ENCODE measurements at places on chromosomes 6 and 20.

DNA sequence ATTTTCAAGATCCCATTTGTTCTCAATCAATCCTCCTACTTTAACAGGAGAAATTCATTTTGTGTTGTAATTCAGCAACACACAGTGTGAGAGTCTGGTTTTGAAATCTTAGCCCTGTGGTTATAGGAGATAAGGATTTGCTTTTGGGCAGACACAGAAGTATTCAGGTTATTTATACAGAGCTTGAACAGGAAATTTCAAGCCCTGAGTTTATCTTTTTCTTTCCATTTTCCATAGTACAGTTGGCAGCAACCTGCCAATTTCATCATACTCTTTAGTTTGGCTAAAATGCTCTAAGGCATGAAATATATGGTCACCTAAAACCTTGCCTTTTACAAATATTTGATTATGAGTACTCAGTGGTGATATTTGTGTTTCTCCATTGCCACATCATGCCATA, 41.4 kb downstream of the PKIB start:
- no peak for DNase-seq

- DNase-seq = no peak
Measured at GRCh38 chr6:837380-837779, 144.4 kb upstream of the EXOC2 start.

DNA sequence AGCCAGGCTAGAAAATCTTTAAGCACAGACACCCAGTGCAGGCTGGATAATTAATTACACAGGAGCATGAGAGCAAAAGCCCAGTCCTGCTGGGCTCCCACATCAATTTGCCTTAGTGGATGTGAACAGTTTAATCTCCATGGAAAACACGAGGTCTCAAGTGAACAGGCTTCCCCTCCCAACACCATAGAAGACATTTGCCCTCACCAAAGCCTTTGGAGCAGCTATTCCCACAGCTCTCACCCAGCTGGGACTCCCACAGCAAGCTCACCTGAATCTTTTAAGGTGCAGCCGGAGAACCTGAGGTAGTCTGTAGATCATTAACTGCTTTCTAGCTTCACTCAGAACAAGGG, 12.0 kb downstream of the TOMM6 start:
- DNase-seq = no peak

DNA sequence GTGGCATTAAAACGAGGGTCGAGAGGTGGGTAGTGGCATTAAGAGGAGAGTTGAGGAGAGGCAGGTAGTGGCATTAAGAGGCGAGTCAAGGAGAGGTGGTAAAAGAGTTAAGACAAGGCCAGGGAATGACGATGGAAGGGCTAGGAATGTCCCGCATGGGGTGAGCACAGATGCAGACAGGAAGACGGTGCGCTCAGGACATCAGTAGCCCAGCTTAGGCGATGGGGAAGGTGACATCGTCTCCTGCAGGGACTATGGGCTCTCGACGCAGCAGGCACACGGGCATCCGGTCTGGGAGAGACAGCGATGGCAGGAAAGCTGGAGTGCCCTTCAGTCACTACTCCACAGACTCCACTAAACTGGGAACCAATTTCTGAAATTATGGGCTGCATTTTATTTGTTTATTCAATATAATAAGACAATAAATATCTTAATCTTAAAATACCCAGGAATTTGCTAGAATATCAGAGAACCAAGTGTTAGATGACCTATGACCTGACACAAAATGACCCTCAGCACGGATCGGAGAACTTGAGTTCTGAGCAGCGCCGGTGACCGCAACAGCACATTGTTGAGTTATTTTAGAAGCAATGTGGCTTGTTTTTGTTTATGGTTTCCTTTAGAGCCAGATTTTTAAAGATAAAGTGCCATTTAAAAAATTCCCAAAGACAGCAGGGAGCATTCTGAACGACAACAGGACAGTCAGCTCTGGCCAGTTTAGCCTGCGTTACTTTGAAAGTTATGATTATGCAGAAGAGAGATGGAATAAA, 177.7 kb downstream of the SMOC2 start:
- no peak for DNase-seq

- DNase-seq = no peak
Measured at GRCh38 chr6:162998777-162999176, 271.0 kb downstream of the PACRG start.

- no peak for DNase-seq
Measured at GRCh38 chr6:73043446-73043845, 181.8 kb downstream of the KHDC1L start.

DNA sequence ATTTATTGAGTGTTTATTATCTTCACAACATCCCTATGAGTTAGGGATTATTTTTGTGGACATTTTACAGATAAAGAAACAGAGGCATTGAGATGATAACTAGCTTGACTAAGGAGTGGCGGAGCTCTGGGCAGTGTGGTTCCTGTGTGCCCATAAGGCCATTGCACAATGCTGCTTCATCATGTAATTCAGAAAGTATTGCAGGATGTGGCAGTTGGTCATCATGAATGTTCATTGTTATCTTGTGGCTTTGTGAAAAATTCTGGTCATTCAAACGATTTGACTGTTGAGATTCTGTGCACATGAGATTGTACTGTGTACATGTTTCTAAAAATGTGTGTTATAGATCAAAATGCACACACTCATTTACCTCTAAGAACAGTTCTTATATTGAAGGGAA, 150.8 kb downstream of the ESR1 start:
- DNase-seq = no peak

DNA sequence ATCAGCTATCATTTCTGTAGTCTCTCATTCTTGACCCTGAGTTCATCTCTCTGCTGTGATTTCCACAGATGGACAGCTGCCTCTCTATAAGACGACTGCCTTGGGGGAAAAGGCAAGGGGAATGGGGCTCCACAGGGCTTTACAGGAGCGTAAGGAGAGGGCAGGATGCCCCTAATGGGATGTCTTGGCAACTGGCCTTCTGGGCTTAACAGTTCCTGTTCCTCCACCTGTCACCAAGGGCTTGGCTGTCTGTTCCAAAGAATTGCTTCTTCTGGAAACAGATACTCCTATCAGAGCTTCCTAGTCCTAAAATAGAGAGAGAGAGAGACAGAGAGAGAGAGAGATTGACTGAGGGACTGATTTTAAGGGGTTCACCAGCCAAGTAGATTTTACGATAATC, 181.9 kb downstream of the TMEM200A start:
- DNase-seq = no peak

GRCh38 chr6:157050537-157051265, 272.6 kb downstream of the TMEM242 start:
- DNase-seq = no peak

DNA sequence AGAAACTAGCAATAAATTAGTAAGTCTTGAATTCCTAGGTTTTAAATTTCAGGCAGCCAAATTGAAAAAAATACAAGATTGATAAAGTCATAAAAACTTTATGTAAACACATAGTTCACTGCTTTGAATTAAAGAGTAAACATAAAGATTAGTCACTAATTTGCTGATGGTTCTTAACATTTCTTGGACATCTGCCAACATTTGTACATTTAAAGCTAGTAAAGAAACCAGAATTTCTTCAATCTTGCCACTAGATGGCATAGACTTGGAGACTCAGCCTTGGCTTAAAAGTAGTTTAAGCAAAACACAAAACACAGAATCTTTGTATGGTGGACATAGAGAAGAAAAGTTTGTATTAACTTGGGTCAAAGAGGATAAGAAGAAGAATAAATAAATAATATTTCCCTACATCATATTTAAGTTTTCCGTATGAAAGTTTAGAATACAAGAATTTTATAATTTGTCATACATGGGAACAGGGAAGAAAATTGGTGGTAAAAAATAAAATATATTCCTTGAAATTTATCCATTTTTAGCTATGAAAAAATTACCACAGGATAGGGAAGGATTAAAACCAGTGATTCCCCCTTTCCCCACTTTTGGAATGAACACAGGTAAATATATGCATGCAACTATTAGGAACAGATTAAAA, 41.7 kb upstream of the FAM135A start:
- DNase-seq = peak; percentile 72

DNA sequence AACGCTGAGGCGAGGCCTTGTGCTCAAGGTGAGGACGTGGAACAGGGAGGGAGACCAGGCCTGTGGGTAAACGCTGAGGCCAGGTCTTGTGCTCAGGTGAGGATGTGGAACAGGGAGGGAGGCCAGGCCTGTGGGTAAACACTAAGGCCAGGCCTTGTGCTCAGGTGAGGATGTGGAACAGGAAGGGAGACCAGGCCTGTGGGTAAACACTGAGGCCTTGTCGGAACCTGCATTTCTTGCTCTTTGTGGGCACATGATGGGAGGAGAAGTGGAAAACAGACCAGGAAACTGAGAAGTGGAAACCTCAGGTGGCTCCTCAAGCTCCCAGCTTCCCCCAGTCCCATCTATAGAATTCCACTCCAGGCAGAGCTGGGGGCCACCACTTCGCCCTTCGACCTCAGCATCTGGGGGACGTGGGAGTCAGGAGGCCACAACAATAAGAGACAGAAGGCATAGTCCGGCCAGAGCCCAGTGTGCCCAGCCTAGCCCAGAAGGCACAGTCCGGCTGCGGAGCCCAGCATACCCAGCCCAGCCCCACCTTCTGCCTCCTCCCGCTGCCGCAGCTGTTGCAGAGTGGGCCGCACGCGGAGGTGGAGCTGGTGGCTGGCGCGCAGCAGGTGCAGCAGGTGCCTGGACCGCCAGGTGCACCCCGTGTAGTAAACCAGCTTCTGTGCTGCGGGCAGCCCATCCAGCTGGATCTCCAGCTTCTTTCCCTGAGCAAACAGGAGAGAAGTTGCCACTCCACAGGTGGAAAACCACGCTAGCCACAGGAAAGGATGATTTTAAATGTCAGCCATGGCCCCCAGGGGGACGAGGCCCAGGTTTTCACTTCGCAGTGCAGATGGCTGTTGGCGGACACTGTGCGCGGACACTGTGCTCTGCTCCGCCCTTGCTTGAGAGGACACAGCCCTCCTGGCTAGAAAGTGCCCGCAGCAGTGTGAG, 17.5 kb downstream of the FRMD1 start:
- DNase-seq = no peak

DNA sequence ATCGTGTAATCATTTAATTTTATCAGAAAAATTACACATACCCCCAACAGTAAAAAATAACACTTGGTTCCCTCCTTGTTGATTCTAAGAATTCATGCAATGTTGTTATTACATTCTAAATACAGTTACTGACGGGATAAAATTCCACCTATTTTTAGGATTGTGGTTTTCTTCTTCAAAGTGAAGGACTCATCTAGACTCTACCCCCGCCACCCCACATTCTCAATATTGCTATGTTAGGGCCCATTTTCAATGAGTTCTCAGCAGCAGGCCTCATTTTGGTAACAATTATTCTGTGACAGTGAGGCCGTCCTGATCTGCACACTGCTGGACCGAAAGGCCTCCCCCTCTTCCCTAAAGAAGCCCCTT, 43.5 kb downstream of the PREX1 start:
- DNase-seq = no peak

DNA sequence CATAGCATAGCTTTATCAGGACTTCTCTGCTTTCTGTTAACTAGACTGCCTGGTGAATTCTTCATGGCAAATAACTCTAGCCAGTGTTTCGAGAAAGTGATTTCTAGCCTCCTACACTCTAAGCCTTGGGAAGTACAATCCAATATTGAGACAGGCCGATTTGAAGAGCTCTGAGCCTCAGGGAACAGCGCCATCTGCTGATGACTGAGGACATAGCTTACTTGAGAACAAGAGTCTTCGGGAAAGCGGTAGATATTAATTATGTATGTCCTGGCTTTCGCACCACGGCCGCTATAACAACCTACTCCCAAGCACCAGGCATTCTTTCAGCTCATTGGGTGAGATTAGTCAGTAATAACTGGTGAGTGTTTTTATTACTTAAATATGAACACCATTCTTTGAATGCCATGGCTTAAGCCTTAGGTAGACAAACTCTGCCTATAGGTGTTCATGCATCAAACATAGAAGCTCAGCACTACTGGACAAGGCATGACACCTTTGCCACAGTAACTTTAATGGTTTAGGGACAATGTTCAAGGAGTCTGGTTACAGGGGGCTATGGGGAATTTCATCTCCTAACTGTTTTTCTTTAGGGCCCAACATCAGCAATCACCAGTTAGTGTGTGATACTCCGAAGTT, 518.6 kb downstream of the BMP2 start:
- DNase-seq = peak; percentile 90

DNA sequence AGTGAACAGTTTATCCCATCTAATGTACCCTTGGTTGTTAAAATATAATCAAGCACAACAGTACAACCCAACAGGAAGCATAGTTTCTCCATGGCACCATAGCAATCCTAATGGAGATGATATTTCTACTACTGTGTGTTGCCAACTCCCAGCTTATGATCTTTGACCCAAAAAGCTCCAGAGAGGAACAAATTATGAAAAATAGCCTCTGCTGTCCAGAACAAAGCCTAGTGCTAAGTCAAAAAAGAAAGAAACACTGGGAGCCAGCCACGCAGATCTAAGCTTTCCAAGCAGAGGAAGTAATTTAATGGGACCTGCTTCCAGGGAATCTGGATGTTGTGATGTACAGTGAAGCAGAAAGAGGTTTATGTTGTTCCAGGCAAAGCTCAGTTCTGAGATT, 52.2 kb upstream of the TASP1 start:
- DNase-seq = no peak

DNA sequence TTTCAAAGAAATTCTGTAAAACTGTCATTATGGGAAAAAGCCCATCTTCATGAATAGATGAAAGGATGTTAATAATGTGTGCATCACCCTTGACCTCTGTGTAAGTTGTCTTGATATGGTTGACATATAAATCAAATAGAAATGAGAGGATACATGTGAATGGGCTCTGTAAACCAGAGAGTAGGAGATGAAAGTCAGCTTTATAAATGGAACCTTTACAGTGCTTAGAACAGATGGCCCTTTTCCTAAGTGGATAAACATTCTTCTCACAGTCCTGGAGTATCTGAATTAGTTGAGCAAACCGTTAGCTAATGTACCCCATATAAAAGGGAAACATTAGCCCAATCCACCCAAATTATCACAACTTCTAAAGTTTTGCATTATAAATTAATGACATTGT, 57.5 kb downstream of the MYLK4 start:
- DNase-seq = no peak

DNA sequence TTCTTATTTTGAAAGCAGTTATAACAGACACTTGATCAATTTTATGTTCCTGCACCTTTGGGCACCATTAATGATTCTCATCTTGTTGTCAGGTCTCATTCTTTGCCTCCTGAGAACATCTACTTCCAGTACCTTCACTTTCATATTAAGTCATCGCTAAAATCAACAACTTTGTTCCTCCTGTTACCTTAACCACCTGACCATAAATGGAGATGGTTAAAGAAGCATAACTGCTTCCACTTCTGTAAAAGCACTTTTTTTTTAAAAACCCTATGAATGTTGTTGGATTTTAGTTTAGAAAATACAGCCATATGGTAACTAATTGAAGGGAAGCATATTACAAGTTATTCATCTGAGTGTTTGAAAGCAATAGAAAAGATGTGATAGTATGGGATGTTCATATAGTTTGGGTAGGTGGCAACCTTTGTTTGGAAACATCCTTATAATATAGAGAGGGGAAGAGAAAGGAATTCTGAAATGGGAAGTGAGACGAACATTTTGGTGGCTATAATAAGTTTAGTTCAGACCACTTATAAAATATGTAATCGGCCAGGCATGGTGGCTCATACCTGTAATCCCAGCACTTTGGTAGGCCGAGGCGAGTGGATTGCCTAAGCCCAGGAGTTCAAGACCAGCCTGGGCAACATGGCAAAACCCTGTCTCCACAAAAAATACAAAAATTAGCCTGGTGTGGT, 53.9 kb downstream of the AFG1L start:
- DNase-seq = no peak

Measured in glomerular endothelial cell (primary cell).